ENCODE measurements at places on chromosomes 13 and 19.

DNA sequence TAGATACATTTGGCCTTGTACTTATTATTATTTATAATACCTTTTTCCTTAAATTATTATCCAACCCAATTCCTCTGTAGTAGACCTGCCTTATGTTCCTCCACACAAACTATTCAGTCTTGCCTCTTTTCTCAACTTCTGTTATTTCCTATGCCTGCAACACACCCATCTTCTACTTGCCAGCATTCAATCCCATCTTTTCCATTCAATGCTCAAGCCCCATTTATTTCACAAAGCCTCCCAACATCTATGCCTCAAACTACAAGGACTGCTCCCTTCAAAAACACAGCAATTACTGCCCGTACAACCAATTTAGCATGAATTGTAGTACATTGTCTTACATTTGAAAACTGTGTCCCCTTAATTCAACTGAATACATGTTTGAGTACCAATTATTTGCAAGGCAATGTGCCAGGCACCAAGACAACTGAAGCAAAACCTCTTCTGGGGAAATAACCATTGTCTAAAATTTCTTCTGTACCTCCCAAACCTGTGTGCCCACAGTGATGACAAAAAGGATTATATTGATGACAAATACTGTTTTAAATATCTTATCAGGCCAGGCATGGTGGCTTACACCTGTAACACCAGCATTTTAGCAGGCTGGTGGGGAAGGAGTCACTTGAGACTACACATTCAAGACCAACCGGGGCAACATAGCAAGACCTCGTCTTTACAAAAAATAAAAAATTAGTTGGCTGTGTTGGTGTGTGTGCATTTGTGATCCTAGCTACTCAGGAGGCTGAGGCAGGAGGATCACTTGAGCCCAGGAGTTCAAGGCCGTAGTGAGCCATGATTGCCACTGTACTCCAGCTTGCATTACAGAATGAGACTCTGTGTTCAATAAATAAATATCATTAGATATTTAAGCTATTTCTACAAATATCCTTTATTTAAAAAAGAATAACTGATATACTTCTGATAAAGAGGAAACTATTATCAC lies 35.1 kb downstream of the ELF1 start:
- DNase-seq: no peak

DNA sequence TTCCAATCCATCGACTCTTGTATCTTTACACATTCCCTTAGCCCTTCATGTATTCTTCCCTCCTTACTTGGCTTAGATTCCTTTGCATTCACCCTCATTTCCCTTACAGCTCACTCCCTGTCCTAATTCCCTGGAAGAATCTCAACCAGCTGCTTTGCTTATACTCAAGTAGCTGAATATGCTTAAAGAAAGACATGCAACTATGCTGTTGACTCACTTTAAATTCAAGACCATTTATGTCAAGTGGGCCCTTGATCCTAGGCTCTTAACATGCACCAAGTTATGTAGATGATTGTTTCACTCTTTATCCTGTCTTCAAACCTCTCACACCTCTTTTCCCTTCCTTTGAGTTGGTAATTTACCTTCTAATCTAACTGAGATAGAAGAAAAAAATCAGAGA lies 7.4 kb downstream of the CCDC122 start:
- DNase-seq: no peak

DNA sequence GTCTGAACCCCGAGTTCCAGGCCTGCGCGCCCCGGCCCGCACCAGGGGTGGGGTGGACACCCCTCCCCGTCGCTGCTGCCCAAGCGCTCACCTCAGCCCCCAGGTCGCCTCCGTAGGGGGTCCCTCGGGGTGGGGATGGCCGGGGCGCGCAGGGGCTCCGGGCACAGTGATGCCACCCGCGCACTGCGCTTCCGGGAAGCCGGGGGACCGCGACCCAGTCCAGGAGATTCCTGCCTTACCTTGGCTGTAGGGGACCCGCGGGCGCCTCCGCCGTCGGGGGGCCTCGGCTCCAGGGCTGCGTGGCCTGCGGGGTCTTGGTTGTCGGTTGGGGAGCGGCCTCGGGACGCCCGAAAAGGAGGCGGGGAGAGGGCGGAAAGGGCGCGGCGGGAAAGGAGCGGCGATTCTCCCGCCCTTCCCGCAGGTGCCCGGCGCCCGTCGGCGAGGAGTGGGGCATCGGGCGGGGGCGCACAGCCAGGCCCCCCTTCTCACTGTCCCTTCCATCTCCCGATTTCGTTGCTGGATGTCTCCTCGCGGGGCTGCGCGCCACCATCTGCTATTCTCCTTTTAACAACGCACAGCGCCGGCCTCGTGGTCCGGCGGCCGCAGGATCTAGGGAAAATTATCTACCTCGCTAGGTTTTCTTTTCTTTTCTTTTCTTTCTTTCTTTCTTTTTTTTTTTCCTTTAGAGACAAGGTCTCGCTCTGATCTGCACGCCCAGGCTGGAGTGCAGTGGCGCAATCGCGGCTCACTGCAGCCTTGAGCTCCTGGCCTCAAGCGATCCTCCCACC lies at the start of gene KEAP1:
TSS of gene KEAP1 (minus strand) at position 355 of the 788 bp plus-strand sequence. CDS start 3,323 bp downstream, outside the sequence.
- peak; percentile 48 for DNase-seq

DNA sequence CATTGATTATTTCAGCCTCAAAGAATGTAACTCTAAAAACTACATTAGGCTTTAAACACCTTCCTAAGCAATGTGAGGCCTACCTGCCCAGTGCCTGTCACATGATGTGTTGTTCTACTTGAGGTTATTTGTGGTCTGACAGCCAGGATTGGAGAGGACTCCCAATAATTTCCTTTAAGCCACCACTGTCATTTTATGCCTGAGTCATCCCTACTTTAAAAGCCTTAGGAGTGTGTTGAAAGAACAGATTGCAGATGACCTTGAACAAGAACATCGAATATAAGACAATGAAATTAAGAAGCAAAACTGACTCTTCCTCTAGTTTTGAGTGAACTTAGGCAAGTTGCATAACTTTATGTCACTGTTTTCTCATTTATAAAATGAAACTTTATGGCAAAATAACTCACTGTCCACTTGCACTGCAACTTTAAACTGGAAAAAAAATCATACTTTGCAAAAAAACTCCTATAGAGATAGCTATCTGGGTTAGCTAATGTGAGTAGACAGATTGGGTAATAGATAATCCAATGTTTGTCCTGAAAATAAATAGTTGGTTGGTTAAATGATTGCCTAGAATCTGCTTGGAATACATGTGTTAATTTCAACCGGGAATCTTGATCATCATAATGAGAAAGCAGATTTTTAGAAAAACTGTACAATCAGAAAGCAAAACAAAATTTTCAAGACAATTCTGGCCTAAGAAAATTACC lies 361.2 kb downstream of the SUCLA2 start:
- no peak for DNase-seq

GRCh38 chr13:33508060-33508459 lies 222.5 kb upstream of the STARD13 start:
- DNase-seq: no peak

DNA sequence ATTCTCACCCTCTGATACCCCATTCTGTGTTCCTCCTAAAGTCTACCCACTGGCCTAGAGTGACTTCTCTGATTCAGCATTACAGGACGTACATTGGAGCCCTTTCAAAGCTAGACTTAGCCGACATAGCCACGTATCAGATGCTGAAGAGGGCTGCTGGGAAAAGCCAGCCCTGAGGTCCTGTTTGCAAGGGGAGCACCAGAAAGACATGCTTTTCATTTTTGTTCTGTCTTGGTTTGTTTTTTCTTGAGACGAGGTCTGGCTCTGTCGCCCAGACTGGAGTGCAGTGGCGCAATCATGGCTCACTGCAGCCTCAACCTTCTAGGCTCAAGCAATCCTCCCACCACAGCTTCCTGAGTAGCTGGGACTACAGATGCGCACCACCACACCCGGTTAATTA lies 6.3 kb upstream of the ZSWIM4 start:
- DNase-seq: no peak

DNA sequence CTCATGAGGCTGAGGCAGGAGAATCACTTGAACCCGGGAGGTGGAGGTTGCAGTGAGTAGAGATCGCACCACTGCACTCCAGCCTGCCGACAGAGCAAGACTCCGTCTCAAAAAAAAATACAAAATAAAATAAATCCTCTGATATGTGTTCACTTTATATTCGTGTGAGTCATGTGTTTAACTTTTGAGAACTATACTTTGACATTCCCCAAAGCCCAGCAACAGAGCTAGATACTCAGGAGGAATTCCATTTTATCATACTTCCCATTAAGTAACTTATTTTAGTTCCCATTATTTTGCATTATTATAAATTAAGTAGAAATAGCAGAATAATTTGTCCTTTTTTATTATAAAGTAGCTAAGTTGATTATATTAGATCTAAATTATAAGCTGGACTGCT lies 3.3 kb upstream of the CHAMP1 start:
- no peak for DNase-seq

DNA sequence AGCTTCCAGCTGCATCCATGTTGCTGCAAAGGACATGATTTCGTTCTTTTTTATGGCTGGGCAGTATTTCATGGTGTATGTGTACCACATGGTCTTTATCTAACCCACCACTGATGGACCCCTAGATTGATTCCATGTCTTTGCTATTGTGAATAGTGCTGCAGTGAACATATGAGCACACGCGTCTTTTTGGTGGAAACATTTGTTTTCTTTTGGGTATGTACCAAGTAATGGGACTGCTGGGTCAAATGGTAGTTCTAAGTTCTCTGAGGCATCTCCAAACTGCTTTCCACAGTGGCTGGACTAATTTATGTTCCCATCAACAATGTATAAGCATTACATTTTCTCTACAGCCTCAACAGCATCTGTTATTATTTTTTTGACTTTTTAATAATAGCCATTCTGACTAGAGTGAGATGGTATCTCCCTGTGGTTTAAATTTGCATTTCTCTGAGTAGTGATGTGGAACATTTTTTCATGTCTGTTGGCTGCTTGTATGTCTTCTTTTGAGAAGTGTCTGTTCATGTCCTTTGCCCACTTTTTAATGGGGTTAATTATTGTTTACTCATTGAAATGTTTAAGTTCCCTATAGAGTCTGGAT lies 6.8 kb upstream of the UBE2L5 start:
- no peak for DNase-seq

DNA sequence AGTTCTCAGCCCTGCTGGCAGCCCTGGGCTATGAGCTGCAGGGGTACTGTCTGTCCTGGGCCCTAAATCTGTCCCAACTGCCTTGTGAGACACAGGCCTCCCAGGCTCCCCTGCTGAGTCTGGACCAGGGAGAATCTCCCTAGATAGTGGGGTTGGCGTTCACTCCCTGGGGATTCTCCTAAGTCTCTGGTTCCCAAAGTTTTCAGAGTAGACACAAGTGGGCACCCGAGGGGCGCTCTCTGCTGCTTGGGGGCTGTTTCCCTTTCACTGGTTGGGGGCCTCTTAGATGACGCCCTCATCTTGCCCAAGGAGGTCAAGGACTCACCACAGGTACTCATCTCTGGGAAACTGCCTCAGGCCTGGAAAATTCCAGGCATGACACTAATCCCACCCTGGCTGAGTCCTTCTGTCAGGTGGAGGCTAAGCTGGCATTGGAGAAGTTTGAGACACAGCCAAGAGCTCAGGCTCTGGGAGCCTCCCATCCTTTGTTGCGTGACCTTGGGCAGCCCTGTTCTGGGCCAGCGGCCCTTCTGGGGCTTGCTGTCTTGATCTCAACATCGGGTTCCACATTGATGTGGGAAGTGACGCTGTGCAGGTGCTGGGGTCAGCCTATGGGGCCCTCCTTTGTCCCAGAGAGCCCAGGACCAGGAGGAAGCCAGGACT lies 3.9 kb downstream of the RPL18A start:
- DNase-seq: no peak

DNA sequence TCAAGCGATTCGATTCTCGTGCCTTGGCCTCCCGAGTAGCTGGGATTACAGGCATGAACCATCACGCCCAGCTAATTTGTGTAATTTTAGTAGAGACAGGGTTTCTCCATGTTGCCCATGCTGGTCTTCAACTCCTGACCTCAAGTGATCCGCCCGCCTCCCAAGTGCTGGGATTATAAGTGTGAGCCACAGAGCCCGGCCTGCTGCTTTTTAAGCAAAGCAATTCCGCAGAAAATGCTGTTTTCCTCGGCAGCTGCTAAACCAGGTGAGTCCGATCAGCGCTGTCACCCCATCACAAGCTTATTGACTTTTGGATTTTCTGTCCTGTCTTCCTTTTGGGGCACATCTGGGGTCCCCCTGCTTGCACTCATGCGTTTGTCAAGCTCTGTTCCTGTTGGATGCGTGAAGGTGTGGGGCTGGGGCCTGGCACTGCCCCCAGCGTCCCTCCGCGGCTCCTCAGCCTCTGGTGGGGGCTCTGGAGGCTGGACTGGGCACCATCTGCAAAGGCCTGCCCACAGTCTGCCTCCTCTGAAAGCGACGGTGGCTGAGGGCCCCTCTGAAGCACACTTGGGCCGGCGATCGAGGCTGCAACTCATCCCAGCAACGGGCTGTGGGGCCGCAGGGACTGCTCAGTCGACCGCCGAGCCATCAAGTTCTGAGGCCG lies 25.7 kb downstream of the CEBPG start:
- no peak for DNase-seq

- no peak for DNase-seq
Measured at GRCh38 chr19:17866312-17866963, 5.3 kb upstream of the SLC5A5 start.

DNA sequence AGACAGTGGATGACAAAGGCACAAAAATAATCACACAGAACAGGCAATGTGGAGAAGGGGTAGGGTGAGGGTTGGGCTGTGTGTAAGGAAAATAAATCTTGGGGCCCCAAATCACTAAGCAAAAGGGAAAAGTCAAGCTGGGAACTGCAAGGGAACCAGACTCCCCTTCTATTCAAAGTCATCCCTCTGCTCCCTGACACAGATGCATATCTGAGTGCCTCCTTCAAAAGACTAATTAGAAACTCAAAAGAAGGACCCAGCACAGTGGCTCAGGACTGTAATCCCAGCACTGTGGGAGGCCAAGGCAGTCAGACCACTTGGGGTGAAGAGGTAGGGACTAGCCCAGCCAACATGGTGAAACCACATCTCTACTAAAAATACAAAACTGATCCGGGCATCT lies 18.3 kb downstream of the ZNF611 start:
- no peak for DNase-seq

- no peak for DNase-seq
Measured at GRCh38 chr19:51002542-51003311, 1.3 kb upstream of the KLK8 start.

DNA sequence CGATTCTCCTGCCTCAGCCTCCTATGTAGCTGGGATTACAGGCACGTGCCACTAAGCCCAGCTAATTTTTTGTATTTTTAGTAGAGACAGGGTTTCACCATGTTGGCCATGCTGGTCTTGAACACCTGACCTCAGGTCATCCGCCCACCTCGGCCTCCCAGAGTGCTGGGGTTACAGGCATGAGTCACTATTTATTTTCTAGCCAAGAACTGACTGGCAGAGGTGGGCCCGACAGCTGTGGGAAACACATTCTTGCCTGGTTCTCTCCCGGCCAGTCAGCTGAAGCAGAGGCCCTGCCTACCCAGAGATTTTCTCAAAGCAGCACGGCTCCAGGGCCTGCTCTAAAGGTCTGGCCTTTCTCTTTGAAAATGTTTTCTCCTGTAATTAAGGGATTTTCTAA lies 108.0 kb downstream of the KCTD15 start:
- no peak for DNase-seq

DNA sequence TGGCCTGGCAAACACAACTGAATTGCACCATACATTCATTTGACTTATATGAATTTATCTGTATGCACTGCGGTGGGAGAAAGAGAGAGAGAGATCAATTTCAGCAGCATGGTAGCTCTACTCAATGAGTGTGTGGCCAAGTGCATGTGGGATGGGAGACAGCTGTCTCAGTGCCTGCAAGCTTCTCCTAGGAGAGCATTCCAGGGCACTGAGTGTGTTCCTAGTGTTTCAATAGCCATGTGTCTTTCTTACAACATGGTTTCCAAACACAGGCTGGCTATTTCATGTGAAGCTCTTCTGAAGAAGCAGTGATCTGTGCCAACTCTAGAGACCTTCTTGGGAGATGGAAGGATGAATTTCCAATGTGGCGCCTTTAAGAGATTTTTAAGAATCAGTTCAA lies 43.5 kb downstream of the NEK5 start:
- DNase-seq: no peak

Measured in head of caudate nucleus (tissue), 42 donors.